ENCODE measurements at places on chromosomes 12 and 14. TPM values are rescaled to one million over a fixed set of nuclear protein-coding genes. Genes with fewer than 3 reads are reported as not detected.

Gene B4GALNT3
- total RNA-seq, result 1.1 TPM

Gene C3AR1
- total RNA-seq, result 6.2 TPM

- no peak for DNase-seq
These were observed 41.6 kb downstream of the TRHDE start for GRCh38 chr12:72313806-72314205.

- DNase-seq, result no peak
These were observed 24.8 kb downstream of the PRKCH start for GRCh38 chr14:61346221-61346620.
